Activated T-helper 1 cell treated with anti-CD3 and anti-CD28 coated beads, Interleukin-12 subunit alpha, Interleukin-12 subunit beta, Interleukin-2, Interleukin-4 antibody, amounts not matched to agents 30 ng/mL and 10 ng/mL and 1 ng/mL, durations not matched to agents 14 hours and 24 hours and 36 hours (primary cell): ENCODE measurements at places on chromosomes 3 and 15. TPM values are rescaled to one million over a fixed set of nuclear protein-coding genes. Genes with fewer than 3 reads are reported as not detected.

The ZPLD1 gene
- 0.15 TPM in 1 of 2 replicates, not detected in the other for total RNA-seq

The ATP13A4 gene
- total RNA-seq = 0.31 and 1.7 TPM in 2 replicates

The MESP1 gene
- total RNA-seq = 4.6 and 6.6 TPM in 2 replicates

The CPNE4 gene
- 0.10 TPM in 1 of 2 replicates, not detected in the other for total RNA-seq

The CAMP gene
- total RNA-seq = not detected in 2 replicates

The ROPN1 gene
- not detected in 2 replicates for total RNA-seq

The SLC22A13 gene
- total RNA-seq = 0.65 and 0.78 TPM in 2 replicates

The PLOD2 gene
- 1.4 and 2.0 TPM in 2 replicates for total RNA-seq

The SEMA6D gene
- total RNA-seq = not detected in 2 replicates

The KLHL40 gene
- total RNA-seq = not detected in 2 replicates

The GREM1 gene
- not detected in 2 replicates for total RNA-seq

The TCAIM gene
- 13.6 and 14.4 TPM in 2 replicates for total RNA-seq

The RBPMS2 gene
- total RNA-seq = 0.10 TPM in 1 of 2 replicates, not detected in the other

The PLA2G4E gene
- total RNA-seq = not detected in 2 replicates

The COL7A1 gene
- total RNA-seq = 0.39 and 0.83 TPM in 2 replicates

The ZNF860 gene
- total RNA-seq = 0.34 and 0.81 TPM in 2 replicates

The SENP8 gene
- 1.5 and 1.8 TPM in 2 replicates for total RNA-seq

The ROBO2 gene
- total RNA-seq = not detected in 2 replicates

The LYZL4 gene
- total RNA-seq = not detected in 2 replicates

The ZNF385D gene
- not detected in 2 replicates for total RNA-seq

The PLCB2 gene
- 88.5 and 89.0 TPM in 2 replicates for total RNA-seq

The TGM4 gene
- not detected in 2 replicates for total RNA-seq

The PIGX gene
- 49.7 and 52.1 TPM in 2 replicates for total RNA-seq

The CCR1 gene
- total RNA-seq = 22.6 and 23.2 TPM in 2 replicates

The RAF1 gene
- 91.0 and 91.6 TPM in 2 replicates for total RNA-seq

The GLDN gene
- total RNA-seq = 0.15 TPM in 1 of 2 replicates, not detected in the other

The SHISA5 gene
- 90.1 and 92.5 TPM in 2 replicates for total RNA-seq

The SSUH2 gene
- not detected in 2 replicates for total RNA-seq

The INSYN1 gene
- total RNA-seq = not detected in 2 replicates

The IGDCC3 gene
- not detected in 2 replicates for total RNA-seq
